ENCODE measurements at places on chromosomes 3 and 15. TPM values are rescaled to one million over a fixed set of nuclear protein-coding genes. Genes with fewer than 3 reads are reported as not detected.

The EXD1 gene
- total RNA-seq = 0.70 TPM

The MUSTN1 gene
- total RNA-seq = not detected

The COL6A5 gene
- not detected for total RNA-seq

The ZNF197 gene
- 7.4 TPM for total RNA-seq

The CTXN2 gene
- not detected for total RNA-seq

The LMAN1L gene
- not detected for total RNA-seq

The CCPG1 gene
- total RNA-seq = 26.3 TPM

The MRPL3 gene
- total RNA-seq = 110 TPM

The TF gene
- 0.24 TPM for total RNA-seq

The GOLGA8M gene
- not detected for total RNA-seq

The CISH gene
- 2.7 TPM for total RNA-seq

The CELSR3 gene
- total RNA-seq = 9.9 TPM

The ADGRG7 gene
- not detected for total RNA-seq

The EPHA6 gene
- 1.2 TPM for total RNA-seq

The BTLA gene
- not detected for total RNA-seq

The SYNPR gene
- total RNA-seq = not detected

The CCR1 gene
- total RNA-seq = 0.28 TPM

The CHRM5 gene
- total RNA-seq = not detected

The KBTBD13 gene
- total RNA-seq = not detected

The LAMB2 gene
- total RNA-seq = 230 TPM

The SEMA3G gene
- total RNA-seq = 1.4 TPM

The THAP10 gene
- total RNA-seq = 5.5 TPM

The LDHAL6B gene
- not detected for total RNA-seq

The CFAP91 gene
- 0.48 TPM for total RNA-seq

The IL17RB gene
- total RNA-seq = not detected

All from PC-9 (cell line).